ENCODE measurements at places on chromosomes 6 and 20.

DNA sequence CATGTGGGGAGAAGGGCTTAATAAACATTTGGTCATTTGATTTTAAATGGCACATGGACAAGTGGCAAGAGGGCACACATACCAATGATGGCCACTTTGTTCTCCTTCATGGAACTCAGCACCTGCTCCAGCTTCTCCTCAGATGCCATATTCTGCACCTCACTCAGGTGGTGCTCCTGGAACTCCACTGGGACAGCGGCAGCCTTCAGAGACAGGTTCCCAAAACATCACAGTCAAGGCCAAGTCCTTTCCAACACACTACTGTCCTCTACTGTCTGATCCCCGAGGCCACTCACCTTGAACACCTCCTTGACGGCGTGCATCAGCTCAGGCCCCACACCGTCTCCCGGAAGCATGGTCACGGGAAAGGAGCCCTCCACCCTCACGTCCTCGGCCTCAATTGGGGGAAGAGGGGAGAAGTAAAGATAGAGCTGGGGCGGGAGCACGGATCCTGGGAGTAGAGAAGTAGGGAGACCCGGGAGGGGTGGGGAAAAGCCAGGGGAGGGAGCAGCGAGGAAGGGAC, 591 bp downstream of the IDH3B start:
- DNase-seq = no peak

- no peak for DNase-seq
Measured at GRCh38 chr6:6586671-6587526, 1.6 kb upstream of the LY86 start.

DNA sequence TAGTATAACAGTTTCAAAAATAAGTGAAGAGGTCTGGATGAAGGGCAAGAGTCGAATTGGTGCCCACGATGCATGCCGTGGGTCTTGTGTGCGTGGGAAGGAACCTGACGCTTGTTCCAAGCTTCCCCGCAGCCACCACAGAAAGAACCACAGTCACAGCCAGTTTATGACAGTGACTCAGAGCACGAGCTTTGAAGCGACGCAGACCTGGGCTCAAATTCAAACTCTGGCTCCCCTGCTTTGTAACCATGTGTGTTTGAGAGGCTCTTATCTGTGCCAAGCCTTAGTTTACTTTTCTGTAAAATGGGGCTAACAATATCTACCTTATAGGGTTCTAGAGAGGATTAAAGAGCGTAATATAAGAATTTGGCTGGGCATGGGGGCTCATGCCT, 65.5 kb downstream of the SYNJ2 start:
- DNase-seq = no peak

DNA sequence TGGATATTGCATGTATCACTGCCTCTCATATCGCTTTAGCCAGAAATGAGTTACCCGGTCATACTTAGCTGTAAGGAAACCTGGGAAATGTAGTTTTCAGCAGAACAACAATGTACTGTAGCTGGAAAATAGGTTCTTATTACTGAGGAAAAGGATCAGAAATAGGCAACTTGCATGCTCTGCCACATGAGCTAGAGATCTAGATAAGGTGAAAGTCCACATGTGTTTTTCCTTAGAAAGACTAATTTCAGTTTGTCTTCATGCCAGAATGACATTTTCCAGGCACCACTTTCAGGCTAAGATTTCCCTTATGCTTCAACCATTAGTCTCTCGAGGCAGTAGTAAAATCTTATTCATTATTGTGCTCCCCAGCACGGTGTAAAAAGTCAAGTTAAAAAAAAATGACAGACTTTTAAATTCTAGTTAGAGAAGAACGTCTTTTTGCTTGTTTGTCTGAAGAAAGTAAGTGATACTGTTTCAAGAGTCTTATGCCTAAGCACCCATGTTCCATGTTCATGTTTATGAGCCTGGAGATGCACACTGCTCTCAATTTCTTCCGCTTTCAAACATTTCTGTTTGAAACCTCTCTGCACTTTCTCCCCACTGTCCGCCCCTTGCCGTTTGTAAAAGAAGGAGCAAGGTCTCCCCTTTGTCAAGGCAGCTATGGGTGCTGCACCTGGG, 67.6 kb downstream of the ZNF831 start:
- peak; percentile 59 for DNase-seq
